ENCODE measurements at places on chromosomes 2 and 18. TPM values are rescaled to one million over a fixed set of nuclear protein-coding genes. Genes with fewer than 3 reads are reported as not detected.

RAD51AP2 gene
- total RNA-seq = not detected

HRH4 gene
- 0.16 TPM for total RNA-seq

C2orf80 gene
- not detected for total RNA-seq

ALPI gene
- total RNA-seq = not detected

COL4A3 gene
- total RNA-seq = 0.20 TPM

PECR gene
- 19.3 TPM for total RNA-seq

GAL3ST2 gene
- 1.7 TPM for total RNA-seq

ATP5F1A gene
- 432 TPM for total RNA-seq

PARD3B gene
- 4.5 TPM for total RNA-seq

LYPD6 gene
- total RNA-seq = 0.94 TPM

PRKAG3 gene
- total RNA-seq = not detected

OR6B2 gene
- not detected for total RNA-seq

ITPRIPL1 gene
- total RNA-seq = 4.7 TPM

STAT4 gene
- total RNA-seq = 1.1 TPM

GRCh38 chr2:129805899-129806298 is 173.6 kb upstream of the RAB6C start:
- no peak for DNase-seq

GRCh38 chr2:181662287-181662686 is 5.4 kb upstream of the CERKL start:
- DNase-seq = no peak

GRCh38 chr2:202945497-202945896 is 33.4 kb downstream of the CARF start:
- no peak for DNase-seq

GRCh38 chr18:63210521-63210920 is 109.0 kb downstream of the BCL2 start:
- DNase-seq = no peak

GRCh38 chr2:159797225-159797542 is 824 bp downstream of the CD302 start:
- DNase-seq = no peak

- DNase-seq = no peak
Measured at GRCh38 chr2:60118061-60118460, 435.4 kb downstream of the BCL11A start.

DNA sequence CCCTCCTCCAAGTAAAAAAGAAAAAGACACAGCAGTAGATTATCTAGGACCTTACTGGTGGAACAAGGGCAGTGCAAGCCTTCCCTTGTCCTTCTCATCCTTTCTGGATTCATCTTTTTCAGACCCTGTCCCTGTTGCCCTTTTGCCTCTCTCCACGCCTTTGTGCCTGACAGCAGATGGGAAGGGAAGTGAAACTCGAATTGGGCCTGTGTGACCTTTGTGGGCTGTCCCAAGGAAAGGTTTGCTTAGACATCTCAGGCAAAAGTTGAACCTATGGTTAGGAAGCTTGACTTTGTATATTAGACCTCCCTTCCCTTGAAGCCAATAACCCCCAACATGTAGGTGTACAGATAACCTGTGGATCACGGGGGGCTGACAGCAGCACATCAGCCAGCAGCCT is 185.3 kb downstream of the PRKCE start:
- no peak for DNase-seq

DNA sequence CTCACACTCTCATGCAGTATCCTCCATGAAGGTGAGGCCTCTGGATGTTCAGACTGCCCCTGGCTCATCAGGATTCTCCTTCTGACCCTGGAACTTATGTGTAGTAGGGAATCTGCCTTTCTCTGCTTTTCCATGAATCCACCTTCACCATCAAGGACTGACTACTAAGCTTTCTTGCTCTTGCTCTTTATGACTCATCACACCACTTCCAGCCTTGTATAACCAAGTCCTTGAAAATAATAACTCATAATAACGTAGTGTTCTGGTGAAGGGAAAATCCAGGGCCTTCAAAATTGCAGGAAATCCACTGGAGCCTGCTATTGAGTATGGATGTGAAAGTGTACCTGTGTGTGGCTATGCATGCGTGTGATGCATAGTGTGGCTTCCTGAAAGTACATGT is 11.3 kb upstream of the KCNS3 start:
- DNase-seq = no peak

DNA sequence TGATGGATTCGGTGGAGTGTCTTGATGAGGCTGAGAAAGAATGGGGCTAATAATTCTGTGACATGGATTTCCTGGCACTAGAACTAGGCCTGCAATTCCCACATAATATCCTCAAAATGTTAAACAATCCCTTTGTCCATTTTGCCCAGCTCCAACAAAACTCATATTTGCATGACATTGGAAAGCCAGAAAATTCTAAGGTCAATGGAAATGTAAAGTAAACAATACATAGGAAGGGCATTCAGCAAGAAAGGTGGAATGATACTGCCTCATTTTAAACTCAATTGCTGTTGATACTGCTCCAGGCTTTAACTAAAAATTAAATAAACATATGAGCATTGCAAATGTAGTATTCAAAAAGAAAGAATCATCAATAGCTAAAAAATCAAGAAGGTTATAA is 434.8 kb upstream of the SLC8A1 start:
- no peak for DNase-seq

GRCh38 chr2:147855316-147855715 is 10.5 kb downstream of the ACVR2A start:
- no peak for DNase-seq

DNA sequence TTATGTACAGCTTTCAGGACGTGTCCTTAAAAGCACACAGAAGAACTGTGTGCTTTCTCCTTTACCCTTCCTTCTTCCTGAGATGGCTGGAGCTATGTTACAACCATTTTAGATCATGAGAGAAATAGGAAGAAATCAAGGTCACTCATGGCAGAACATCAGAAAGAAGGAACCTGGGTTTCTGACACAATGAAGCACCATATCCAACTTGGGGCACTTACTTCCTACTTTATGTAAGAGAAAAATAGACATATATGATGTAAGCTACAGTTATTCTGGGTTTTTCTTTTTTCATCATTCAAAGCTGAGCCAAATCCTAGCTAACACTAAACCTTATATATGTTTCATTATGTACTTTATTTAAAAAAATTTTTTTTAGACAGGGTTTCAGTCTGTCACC is 79.5 kb downstream of the FAM161A start:
- DNase-seq = no peak

GRCh38 chr2:148926291-148926961 is 51.4 kb downstream of the KIF5C start:
- DNase-seq = peak; percentile 10

DNA sequence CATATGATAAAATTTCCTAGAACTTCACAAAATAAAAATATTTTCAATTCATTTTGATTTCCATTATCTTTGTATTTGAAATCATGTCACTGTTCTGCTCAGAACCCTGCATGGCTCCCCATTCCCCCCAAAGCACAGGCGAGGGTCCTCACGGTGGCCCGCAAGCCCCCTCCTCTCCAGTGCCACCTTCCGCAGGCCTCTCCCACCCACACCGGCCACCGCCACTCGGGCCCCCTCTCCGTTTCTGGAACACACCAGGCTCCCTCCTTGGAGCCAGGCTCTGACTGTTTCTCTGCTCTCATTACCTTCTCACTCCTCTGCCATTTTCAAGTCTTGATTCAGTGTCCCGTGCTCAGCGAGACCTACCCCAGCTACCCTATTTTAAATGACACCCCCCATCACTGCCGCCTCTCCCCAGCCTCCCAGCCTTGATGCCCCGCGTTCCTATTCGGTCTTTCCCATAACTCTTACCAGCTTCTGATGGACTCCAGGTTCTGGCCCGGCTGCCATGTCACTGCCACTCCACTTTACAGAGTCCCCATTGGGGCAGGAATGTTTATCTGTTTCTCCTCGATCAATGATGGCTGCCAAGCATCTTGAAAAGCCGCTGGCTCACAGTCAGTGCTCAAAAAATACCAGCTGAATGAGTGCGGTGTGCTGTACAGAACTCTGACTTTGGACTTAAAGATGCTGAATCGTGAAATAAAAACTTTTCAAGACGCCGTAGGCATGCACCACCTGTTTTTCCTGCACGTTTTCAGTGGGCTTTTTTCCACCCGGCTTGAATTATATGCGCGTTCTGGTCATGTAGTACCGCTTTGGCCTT is 201.0 kb downstream of the GBX2 start:
- no peak for DNase-seq

GRCh38 chr2:148998165-148998830 is 40.2 kb upstream of the LYPD6B start:
- DNase-seq = no peak

DNA sequence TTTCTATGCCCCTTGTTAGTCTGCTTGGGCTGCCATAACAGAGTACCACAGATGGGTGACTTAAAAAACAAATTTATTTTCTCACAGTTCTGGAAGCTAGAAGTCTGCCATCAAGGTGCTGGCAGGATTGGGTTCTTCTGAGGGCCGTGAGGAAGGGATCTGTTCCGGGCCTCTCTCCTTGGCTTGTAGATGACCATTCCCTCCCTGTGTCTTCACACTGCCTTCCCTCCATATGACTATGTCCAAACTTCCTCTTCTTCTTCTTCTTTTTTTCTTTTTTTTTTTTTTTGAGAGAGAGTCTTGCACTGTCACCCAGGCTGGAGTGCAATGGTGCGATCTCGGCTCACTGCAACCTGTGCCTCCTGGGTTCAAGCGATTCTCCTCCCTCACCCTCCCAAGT is 13.1 kb upstream of the CCNYL1 start:
- DNase-seq = no peak

DNA sequence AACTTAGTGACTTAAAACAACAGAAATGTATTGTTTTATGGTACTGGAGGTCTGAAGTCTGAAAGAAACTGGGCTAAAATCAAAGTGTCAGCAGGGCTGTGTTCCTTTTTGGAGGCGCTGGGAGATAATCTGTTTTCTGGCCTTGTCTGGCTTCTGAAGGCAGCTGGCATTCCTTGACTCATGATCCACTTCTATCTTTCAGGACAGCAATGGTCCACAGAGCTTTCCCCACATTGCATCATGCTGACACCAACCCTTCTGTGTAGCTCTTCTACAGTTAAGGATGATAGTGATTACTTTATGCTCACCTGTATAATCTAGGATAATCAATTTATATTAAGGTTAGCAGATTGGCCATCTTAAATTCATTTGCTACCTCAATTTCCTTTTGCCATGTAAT is 392.1 kb downstream of the TDRD15 start:
- no peak for DNase-seq

DNA sequence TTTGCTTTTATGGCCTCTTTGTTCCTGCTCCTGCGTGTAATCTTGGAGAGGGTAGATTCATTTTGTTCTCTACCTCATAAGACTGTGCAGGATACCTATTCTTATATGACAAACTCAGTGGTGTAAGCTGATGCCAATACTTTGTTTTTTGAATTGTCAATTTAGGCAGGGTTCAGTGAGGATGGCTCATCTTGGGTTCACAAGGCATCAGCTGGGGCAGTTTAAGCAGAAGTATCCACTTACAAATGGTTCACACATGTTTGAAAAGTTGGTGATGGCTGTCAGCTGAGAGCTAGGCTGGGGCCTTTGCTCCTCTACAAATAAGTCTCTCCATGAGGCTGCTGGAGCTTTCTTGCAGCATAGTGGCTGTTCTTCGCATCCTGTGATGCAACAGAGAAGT is 920.6 kb upstream of the PIK3C3 start:
- DNase-seq = no peak

- DNase-seq = no peak
Measured at GRCh38 chr18:3620146-3621119, 170.5 kb downstream of the TGIF1 start.

Data from MG63 (cell line).